ENCODE measurements at places on chromosomes 3 and 15.
A peak's percentile ranks its signal among the peaks of the same experiment; 100 is the strongest.

DNA sequence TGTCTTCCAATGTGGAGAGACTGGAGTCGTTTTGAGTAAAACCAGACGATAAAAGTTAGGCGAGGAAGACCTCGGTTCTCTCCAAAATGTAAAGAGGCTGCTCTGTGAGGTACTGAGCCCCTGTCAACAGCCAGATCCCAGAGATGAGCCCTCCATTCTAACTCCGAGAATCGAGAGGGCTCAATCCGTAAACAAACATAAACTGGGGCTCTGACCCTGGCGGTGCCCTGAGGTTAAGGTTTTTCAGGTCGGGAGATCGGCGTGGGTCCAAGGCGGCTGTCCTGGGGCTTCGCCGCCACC, 417 bp downstream of the TBCCD1 start:
- H3K27ac ChIP-seq: peak overlapping the region; percentile 90
- no peak for DNase-seq
- H3K4me1 ChIP-seq: peaks cover 51% of the 10 kb centered on the region
- H3K36me3 ChIP-seq: no peaks in the 10 kb centered on the region

DNA sequence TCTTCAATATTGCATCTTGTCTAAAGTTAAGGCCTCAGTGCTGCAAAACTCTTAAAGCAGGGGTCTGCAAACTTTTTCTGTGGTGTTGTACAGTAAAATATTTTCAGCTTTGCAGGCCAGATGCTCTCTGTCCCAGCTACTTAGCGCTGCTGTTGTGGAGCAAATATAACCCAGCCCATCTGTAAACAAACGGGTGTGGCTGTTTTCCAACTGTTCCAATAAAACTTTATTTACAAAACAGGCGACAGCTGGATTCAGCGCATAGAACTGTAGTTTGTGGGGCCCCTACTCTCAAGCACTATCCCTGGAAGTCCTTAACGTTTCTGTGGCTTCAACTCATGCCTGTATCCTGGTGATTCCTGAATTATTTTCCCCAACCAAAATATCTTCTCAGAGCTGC, 365.0 kb downstream of the FOXP1 start:
- no peak overlapping the region for H3K4me3 ChIP-seq
- no peak overlapping the region for H3K27ac ChIP-seq
- H3K27me3 ChIP-seq: no peaks in the 10 kb centered on the region

GRCh38 chr3:178048768-178049167, 487.5 kb upstream of the KCNMB2 start:
- no peaks in the 10 kb centered on the region for H3K4me1 ChIP-seq
- no peak overlapping the region for H3K27ac ChIP-seq
- no peak for DNase-seq

DNA sequence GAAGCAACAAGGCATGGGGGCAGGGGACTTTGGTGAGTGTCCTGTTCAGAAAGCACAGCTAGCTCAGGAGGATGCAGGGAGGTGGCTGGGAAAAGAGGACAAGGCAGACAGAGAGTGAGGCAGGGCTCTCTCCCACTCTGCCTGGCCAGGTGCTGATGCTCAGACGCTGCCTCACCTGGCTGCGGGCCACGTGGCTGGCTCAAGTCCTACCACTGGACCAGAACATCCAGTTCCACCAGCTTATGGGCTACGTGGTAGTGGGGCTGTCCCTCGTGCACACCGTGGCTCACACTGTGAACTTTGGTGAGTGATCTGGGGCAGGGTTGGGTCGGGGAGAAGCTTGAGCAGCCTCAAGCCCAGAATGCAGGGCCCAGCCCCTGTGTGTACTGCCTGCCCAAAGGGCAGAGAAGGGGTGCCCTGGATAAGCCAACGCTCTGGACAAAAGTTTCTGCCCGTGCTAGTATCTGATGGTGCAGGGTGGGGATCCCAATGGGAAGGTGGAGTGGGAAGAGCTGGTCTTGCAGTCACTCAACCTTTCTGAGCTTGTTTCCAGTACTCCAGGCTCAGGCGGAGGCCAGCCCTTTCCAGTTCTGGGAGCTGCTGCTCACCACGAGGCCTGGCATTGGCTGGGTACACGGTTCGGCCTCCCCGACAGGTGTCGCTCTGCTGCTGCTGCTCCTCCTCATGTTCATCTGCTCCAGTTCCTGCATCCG, 20.9 kb downstream of the NOX5 start:
- DNase-seq: no peak
- H3K36me3 ChIP-seq: no peaks in the 10 kb centered on the region
- H3K27me3 ChIP-seq: peaks cover 8% of the 10 kb centered on the region
- H3K4me3 ChIP-seq: no peak overlapping the region
- peaks cover 11% of the 10 kb centered on the region for H3K4me1 ChIP-seq
- H3K27ac ChIP-seq: peak overlapping the region; percentile 14

GRCh38 chr3:51721062-51721745, 14.3 kb downstream of the GRM2 start:
- H3K27ac ChIP-seq: no peak overlapping the region
- H3K4me1 ChIP-seq: no peaks in the 10 kb centered on the region

- no peaks in the 10 kb centered on the region for H3K27me3 ChIP-seq
- H3K36me3 ChIP-seq: peaks cover 5% of the 10 kb centered on the region
- H3K4me1 ChIP-seq: peaks cover 19% of the 10 kb centered on the region
- DNase-seq: no peak
- H3K27ac ChIP-seq: no peak overlapping the region
- H3K4me3 ChIP-seq: peak overlapping the region; percentile 96
Measured at GRCh38 chr15:84599906-84600305, 903 bp upstream of the ZSCAN2 start.

GRCh38 chr3:138670407-138670806, 61.8 kb downstream of the FAIM start:
- no peak overlapping the region for H3K4me3 ChIP-seq
- peaks cover 27% of the 10 kb centered on the region for H3K36me3 ChIP-seq
- no peak for DNase-seq
- no peak overlapping the region for H3K27ac ChIP-seq

DNA sequence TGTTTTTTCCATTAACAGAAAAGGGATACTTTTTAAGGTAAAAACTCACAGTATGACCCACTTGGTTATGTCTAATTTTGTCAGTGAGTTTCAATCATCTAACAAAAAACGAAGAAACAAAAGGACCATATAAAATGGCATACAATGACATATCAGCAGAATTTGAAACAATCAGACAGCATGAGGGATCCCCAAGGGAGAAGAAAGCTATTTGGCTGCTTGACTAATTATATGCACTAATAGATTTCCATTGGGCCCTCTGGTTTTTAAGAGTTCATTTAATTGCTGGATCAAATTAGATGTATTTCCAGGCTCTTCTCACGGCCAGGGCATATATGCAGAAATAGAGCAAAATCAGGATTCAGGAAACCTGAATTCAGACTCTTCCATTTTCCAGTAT, 376.4 kb upstream of the GBE1 start:
- no peaks in the 10 kb centered on the region for H3K36me3 ChIP-seq
- no peak for DNase-seq
- no peak overlapping the region for H3K27ac ChIP-seq
- H3K27me3 ChIP-seq: no peaks in the 10 kb centered on the region
- H3K4me3 ChIP-seq: no peak overlapping the region
- H3K4me1 ChIP-seq: no peaks in the 10 kb centered on the region

GRCh38 chr15:35028235-35028984, 40.3 kb upstream of the ZNF770 start:
- H3K4me3 ChIP-seq: no peak overlapping the region
- no peaks in the 10 kb centered on the region for H3K4me1 ChIP-seq
- no peaks in the 10 kb centered on the region for H3K36me3 ChIP-seq
- no peak overlapping the region for H3K27ac ChIP-seq
- H3K27me3 ChIP-seq: no peaks in the 10 kb centered on the region

GRCh38 chr3:21152555-21152954, 598.5 kb downstream of the ZNF385D start:
- no peaks in the 10 kb centered on the region for H3K36me3 ChIP-seq
- no peaks in the 10 kb centered on the region for H3K4me1 ChIP-seq
- H3K27me3 ChIP-seq: no peaks in the 10 kb centered on the region
- no peak overlapping the region for H3K4me3 ChIP-seq

- peaks cover 47% of the 10 kb centered on the region for H3K4me1 ChIP-seq
- no peak for DNase-seq
- H3K27me3 ChIP-seq: no peaks in the 10 kb centered on the region
- H3K27ac ChIP-seq: no peak overlapping the region
- H3K4me3 ChIP-seq: no peak overlapping the region
- no peaks in the 10 kb centered on the region for H3K36me3 ChIP-seq
Measured at GRCh38 chr15:63362196-63362595, 19.4 kb downstream of the CA12 start.

DNA sequence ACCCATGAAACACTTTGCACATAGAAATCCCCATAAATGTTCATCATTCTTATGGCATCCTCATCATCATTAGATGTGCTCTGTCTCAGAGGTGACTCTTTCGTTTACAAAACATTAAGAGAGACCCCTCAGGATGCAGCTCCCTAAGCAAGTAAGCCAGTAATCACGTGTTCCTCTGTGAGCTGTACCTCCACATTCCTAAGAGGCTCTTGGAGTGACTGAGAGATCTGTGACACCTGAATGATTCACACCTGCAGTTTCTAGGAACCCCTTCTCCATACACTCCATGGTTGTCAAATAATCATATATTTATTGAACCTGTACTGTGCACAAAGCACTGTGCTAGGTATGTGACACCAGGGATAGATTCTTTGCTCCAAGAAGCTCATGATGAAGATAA, 602.4 kb downstream of the UNC13C start:
- DNase-seq: no peak
- H3K27ac ChIP-seq: no peak overlapping the region
- H3K27me3 ChIP-seq: no peaks in the 10 kb centered on the region
- H3K4me3 ChIP-seq: no peak overlapping the region
- H3K4me1 ChIP-seq: no peaks in the 10 kb centered on the region
- no peaks in the 10 kb centered on the region for H3K36me3 ChIP-seq

GRCh38 chr15:89486726-89487050, 9.7 kb downstream of the RHCG start:
- H3K4me3 ChIP-seq: no peak overlapping the region
- H3K27ac ChIP-seq: no peak overlapping the region
- H3K27me3 ChIP-seq: peaks cover 27% of the 10 kb centered on the region
- H3K36me3 ChIP-seq: no peaks in the 10 kb centered on the region
- H3K4me1 ChIP-seq: no peaks in the 10 kb centered on the region

- no peak overlapping the region for H3K4me3 ChIP-seq
- H3K27me3 ChIP-seq: no peaks in the 10 kb centered on the region
- H3K27ac ChIP-seq: no peak overlapping the region
- no peak for DNase-seq
- H3K4me1 ChIP-seq: peaks cover 13% of the 10 kb centered on the region
Measured at GRCh38 chr3:62607287-62608029, 234.1 kb upstream of the FEZF2 start.

GRCh38 chr15:32829436-32829835, 111.6 kb downstream of the GREM1 start:
- H3K27me3 ChIP-seq: no peaks in the 10 kb centered on the region
- no peak overlapping the region for H3K27ac ChIP-seq
- no peaks in the 10 kb centered on the region for H3K36me3 ChIP-seq
- H3K4me1 ChIP-seq: no peaks in the 10 kb centered on the region
- H3K4me3 ChIP-seq: no peak overlapping the region

DNA sequence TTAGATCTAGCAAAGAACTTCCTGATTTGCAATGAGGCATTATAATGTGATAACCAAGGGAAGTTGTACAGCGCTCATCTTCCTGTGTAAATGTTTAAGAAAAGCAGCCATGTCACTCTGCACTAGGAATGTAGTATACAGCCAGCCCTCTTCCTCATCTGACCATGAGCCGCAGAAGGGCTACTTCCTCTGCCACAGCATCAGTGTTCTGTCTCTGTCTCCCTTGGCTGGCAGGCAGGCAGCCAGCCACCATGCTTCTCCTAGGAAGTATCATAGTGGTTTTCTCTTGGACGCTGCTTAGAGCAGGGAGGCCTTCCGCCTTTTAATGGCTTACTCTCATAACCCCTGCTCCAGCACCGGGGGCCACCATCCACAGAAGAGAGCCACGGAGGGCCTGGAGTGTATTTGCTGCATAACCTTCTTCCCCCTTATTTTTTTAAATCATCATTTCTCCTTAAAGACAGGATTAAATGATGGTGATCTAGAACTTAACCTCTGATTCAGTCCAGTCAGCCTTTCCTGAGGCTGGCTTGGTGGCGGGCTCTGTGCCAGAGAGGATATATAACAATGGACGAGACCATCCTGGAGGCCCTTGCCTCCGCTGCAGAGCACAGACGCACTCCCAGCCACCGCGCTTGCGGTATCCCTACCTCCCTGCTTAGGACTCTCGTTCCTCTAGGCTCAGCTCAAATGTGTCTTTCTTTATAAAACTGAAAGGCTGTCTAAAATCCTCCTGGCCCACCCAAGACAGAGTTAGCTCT, 57.3 kb upstream of the PLXNA1 start:
- DNase-seq: no peak
- no peak overlapping the region for H3K4me3 ChIP-seq
- H3K36me3 ChIP-seq: no peaks in the 10 kb centered on the region
- H3K27ac ChIP-seq: no peak overlapping the region
- H3K27me3 ChIP-seq: no peaks in the 10 kb centered on the region

DNA sequence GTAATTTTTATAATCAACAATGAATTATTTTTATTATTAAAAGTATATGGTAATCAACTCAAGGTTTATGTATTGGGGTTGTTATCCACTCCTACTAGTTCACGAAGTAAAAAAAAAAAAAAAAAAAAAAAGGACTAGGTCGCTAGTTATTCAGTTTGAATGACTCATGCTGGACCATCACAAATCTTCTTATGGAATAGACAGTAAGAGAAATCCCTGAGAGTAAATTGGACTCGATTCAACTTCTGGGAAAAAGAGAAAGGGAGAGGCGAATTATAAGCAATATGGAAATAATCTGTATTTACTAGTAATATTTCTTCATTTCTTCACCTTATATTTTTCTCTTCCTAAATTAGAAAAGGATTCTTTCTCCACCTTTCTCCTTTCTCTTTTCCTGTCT, 2.0 kb downstream of the MYEF2 start:
- H3K4me3 ChIP-seq: no peak overlapping the region
- H3K27me3 ChIP-seq: peaks cover 21% of the 10 kb centered on the region
- peaks cover 15% of the 10 kb centered on the region for H3K4me1 ChIP-seq
- H3K27ac ChIP-seq: no peak overlapping the region
- DNase-seq: no peak

DNA sequence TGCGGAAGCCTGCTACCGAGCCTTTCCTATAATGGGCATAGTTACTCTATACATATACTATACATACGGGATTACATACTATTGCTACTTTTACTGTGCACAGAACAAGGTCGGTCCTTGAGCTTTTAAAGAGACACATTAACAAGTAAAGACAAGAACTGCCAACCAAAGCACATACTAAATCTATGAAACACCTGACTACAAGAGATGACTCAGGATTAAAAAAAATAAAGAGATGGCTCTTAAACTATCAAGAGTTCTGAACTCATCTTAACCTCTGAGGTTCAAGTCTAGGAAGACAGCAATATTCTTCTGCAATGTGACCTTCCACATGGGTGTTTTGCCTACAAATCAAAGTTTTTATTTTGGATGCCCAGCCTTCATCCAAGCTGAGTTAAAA, 106.8 kb downstream of the TNIK start:
- H3K36me3 ChIP-seq: no peaks in the 10 kb centered on the region
- no peak overlapping the region for H3K27ac ChIP-seq
- no peaks in the 10 kb centered on the region for H3K27me3 ChIP-seq
- peaks cover 9% of the 10 kb centered on the region for H3K4me1 ChIP-seq
- no peak for DNase-seq

GRCh38 chr3:177594096-177594495, 396.8 kb upstream of the TBL1XR1 start:
- no peaks in the 10 kb centered on the region for H3K27me3 ChIP-seq
- no peak overlapping the region for H3K27ac ChIP-seq
- no peak for DNase-seq
- H3K4me1 ChIP-seq: peaks cover 87% of the 10 kb centered on the region

Measured in suprapubic skin (tissue), 4 donors.